Central memory CD8-positive, alpha-beta T cell (primary cell): ENCODE measurements at places on chromosomes 12 and 14.

DNA sequence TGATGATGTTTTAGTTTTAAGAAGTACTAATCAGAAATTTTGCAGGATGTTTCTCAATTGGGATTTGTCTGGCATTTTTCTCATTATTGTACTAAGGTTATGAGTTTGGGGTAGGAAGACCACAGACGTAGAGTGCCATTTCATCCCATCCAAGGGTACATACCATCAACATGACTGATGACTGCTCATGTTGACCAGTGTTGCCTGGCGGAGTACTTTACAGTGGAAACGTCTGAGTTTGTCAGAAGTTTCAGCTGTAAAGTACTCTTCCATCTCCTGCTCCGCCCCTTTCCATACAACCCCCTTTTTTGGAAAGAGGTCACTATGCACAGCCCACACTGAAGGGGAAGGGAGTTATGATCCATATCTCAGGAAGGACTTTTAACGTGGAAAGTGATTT lies 74.2 kb downstream of the RCOR1 start:
- no peak for DNase-seq

DNA sequence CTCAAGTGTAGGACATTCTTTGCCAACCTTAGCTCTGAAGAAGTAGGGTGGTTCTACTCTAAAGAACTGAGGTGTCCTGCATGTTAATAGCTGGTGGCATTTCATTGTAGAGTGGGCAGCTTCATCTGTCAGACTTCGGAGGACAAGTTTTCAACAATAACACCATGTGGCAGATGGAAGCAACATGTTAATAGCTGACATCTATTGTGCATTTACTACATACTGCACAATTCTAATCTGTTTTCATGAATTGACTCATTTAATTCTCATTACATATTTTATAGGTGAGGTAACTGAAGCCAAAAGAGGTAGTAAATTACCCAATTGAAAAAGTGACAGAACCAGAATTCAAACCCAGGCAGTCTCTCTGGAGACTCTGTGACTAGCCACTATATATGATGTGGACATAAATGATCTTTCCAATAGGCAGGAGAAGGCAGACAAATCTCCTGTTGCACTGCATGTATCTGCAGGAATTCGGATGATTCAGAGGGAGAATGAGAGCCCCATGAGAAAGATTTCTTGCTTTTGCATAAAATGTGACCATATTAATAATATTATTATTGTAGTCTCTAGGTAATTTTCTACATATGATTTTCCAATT lies 137.2 kb upstream of the E2F7 start:
- DNase-seq, result no peak

DNA sequence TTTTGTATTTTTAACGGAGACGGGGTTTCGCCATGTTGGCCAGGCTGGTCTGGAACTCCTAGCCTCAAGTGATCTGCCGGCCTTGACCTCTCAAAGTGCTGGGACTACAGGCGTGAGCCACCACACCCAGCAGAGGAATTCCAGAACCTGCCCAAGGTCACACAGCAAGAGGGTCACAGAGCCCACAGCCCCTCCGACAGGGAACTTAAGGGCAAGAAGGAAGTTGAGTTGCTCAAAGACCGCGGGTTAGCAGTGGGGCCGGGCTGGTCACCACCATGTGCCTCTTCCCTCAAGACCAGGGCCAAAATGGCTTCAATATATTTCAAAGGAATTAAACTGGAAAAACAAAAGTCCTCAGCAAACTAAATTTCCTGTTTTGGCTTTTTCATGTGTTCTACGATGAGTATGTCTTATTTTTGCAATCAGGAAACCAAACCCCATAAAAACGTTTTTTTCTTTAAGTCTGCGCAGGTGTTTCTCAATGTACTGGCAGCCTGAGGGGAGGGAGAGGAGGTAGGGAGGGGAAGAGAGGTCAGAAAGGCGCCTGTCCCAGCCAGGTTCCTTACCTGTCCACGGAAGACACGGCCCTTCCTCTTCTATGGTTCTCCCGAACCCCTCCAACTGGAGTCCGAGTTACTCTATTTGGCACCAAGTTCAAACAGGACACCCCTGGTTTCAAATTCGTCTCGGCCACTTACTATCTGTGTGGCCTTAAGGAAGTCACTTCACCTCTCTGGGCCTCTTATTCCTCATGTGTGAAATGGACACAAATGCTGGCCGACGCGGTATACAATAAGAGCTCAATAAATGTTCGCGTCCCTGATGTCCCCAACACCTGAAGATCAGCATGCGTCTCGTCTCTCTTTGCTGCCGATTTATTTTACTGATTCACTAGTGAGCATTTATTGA lies 778 bp downstream of the SLC8B1 start:
- DNase-seq, result no peak

- DNase-seq, result no peak
These were observed at the start of gene COL2A1 for GRCh38 chr12:48004053-48004941. Gene COL2A1 (minus strand): TSS chr12:48004476. CDS start chr12:48004321, 155 bp downstream.

- DNase-seq, result no peak
These were observed 5.1 kb upstream of the DENR start for GRCh38 chr12:122747224-122748135.

- DNase-seq, result no peak
These were observed 38.2 kb upstream of the GNPNAT1 start for GRCh38 chr14:52829527-52830185.

- no peak for DNase-seq
These were observed 144.7 kb downstream of the SMOC1 start for GRCh38 chr14:70023871-70024270.

- peak; percentile 31 for DNase-seq
These were observed at the start of gene CLEC2D for GRCh38 chr12:9669534-9669933. Gene CLEC2D (plus strand): TSS chr12:9669713. CDS start chr12:9669735, 22 bp downstream.
